Activated CD8-positive, alpha-beta memory T cell treated with anti-CD3 and anti-CD28 coated beads for 48 hours (primary cell): ENCODE measurements at places on chromosomes 1 and 21.

DNA sequence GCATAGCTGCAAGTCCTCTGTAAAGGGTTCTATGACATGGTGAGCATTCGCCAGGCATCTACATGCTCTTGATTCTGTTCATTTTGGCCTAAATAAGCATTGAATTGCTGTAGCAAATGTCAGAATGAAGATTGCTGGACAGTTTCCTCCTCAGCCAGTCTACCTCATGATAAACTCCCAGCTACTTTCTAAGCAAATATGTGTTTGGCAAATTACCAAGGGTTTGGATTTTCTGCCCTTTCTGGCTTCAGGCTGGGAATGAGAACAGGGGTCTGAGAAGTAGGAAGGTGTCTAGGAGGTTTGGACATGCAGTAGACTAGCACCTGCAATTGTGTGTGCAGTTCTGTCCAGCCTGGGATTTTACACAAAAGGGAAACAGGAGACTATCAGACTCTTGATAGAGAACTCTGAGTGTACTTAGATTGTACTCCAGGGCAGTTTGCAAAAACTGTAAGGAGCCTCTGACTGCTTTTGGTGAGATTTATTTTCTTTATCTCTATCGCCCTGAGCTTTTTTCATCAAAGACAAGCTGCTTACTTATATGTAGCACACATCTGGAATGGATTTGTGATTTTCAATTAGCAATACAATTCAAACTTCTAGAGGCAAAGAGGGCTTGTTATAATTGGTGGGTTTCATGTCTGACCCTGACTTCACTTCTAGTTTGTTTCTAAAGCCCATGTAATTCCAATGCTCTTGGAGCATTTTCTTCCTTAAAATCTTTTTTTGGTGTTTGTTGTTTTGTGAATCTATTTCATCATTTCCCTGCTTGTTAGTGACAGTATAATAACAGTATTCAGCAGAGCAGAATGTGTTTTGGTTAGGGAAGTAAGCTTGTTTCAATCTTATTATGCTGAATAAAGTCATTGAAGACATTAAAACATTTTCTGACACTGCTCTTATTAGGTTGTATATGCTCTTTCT is 150.8 kb downstream of the VPS13D start:
- DNase-seq, result no peak

GRCh38 chr1:198387587-198387986 is 152.9 kb downstream of the ATP6V1G3 start:
- no peak for DNase-seq

GRCh38 chr1:228150120-228150460 is 360 bp downstream of the GJC2 start:
- DNase-seq, result no peak

DNA sequence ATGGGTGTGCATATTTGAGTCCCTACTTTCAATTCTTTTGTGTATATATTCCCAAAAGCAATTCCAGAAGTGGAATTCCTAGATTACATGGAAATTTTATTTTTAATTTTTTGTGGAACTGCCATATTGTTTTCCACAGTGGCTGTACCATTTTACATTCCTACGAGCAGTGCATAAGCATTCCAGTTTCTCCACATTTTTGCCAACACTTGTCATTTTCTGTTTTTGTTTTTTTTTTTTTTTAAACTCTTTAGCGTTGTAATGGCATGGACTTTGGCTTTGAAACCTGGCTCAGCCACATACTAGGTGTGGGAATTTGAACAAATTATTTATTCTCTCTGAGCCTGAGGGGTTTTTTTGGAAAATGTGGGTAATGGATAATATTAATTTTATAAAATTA is 214.5 kb upstream of the UBE2U start:
- no peak for DNase-seq

DNA sequence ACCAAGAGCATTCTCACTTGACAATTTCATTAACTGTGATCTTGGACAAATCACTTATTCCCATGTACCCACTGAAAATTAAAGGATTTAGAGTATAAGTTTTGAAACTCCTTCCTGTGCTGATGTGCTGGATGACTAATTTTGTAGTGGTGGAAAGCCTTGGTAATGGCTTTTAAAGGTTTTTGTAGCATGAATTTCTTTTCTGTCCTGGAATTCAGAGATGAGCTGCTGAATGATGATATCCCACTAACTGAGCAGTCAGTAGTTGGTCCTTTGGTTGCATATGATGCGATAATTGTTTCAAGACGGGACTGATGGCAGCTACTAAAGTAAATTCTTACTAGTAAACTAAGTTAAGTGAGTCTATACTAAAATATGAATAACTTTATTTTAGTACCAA is 5.2 kb downstream of the RPL5 start:
- no peak for DNase-seq

DNA sequence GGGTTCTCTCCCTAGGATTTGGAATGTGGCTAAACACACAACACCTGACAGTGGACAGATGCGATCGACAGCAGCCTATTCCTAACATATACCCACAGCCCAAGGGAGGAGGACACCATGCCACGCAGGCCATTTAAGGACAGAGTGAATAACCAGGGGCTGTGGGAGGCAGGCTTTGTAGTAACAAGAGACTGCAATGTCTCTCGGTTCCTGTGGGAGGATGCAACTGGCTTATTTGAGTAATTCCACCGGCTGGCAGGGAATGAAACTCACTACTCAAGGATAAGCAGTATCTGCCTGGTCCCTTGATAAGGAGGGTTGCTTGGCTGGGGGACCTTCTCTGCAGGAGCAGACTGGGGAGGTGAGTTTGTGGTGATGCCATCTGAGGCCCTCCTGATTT is 109.6 kb downstream of the PCP4 start:
- DNase-seq, result no peak

DNA sequence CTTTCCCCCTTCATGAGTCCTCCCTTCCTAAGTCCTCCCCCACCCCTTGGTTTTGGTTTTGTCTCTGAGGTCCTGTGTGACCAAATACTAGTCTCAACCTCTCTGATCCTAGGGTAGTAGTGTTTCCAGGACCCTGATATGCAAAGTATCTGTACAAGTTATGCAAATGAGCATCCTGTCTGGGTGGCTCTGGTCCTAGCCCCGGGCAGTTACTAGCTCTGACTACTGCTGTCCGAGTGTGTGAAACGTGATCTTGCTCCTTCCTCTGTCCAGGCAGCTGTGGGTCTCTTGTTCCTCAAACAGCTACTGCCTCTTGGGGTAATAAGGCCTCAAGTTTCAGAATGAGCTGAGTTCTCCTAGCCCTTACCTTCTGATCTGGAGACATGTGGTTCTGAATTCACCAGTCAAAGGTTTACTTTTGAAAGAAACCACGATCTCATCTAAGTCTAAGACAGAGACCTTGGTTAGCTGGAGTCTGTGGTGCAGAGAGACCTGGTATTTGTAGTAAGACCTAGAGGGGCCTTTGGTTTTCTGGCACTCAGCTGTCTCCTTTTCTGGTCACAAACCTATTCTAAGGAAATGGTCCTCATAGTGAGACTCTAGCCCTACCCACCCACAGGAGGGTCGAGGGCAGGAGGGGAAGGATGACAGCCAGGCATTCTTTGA is 31.0 kb upstream of the IL19 start:
- no peak for DNase-seq

DNA sequence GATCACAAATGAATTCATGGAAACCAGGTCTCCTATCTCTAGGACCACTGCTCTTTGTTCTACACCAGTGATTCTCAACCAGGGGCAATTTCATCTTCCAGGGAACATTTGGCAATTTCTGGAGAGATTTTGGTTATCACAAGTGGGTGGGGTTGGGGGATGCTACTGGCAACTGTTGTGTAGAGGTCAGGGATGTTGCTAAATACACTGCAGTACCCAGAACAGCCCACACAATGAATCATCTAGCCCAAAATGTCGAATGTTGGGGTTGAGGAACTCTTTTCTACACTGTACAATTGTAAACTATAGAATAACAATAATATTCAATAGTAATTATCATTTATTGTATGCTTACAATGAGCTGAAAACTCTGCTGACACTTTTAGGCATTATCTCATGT is 55.7 kb upstream of the UBE2U start:
- DNase-seq, result no peak

- no peak for DNase-seq
Measured at GRCh38 chr1:56396581-56396980, 182.8 kb downstream of the PLPP3 start.

- no peak for DNase-seq
Measured at GRCh38 chr1:60809204-60809980, 273.0 kb upstream of the NFIA start.

GRCh38 chr21:29641635-29642550 is 297.9 kb downstream of the GRIK1 start:
- DNase-seq, result no peak

GRCh38 chr1:47424336-47424982 is 8.4 kb downstream of the FOXE3 start:
- DNase-seq, result no peak

DNA sequence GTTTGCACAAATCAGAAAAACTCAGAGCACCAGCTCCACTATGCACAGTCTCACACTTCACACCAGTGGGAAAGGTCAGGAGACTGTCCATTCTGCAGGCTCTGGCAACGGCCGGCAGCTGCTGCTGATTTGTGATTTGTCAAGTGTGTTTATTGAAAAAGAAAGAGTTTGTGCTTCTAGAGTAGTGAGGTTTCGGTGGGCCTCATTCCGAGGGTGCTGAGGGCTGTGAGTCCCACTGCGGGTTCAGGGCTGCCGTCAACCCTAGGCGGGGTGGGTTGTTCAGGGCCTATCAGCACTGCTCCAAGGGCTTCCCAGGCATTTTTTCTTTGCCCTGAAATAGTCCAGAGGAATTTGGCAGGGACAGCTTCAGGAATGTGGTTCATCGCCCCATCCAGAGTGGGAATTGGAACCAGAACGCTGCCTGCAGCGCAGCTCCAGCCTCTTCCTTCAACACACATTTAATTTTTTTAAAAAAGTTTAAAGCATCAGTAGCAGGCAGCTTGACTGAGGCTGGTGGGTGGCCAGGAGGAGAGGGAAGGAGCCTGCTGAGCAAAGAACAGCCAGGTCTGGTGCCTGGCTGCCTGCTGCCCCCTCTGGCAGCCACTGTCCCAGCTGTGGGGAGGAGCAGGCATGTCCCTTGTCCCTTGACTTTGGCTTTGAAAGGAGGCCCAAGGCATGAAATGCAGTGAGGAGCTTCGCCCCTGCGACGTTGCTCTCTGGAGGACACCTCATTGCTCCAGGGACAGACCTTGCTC is 19.7 kb downstream of the STUM start:
- no peak for DNase-seq

GRCh38 chr1:20508411-20508771 is 440 bp upstream of the MUL1 start:
- DNase-seq, result no peak

DNA sequence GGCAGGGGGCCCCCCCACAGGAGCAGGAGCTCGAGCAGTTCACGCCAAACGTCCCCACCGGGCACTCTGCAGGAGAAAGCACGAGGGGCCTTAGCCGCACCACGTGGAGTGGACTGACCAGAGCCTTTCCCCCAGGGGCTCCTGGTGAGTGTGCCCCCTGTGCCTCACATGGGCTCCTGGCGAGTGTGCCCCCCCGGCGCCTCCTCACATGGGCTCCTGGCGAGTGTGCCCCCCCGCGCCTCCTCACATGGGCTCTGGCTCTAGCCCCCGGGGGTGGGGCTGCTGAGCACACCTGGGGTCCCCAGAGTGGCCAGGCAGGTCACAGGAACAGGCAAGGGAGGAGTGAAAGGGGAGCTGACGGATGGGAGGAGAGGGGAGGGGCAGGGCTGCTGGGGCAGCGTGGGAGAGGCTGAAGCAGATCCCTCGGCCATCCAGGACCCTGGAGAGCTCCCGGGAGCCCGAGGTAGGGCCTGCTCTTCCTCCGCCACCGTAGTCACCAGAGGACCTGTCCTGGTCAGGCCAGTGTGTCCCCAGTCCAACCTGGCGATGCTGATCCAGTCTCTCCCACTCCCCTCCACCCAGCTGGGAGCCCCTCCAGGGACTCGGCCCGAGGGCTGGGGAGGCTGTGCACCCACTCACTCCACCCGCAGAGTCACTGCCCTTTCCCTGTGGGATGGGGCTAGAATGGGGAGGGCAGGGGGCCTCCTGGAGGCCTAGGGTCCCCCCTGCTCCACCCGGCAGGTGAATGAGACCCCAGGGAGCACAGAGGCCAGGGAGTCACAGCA is 47.6 kb downstream of the ARHGEF16 start:
- no peak for DNase-seq

DNA sequence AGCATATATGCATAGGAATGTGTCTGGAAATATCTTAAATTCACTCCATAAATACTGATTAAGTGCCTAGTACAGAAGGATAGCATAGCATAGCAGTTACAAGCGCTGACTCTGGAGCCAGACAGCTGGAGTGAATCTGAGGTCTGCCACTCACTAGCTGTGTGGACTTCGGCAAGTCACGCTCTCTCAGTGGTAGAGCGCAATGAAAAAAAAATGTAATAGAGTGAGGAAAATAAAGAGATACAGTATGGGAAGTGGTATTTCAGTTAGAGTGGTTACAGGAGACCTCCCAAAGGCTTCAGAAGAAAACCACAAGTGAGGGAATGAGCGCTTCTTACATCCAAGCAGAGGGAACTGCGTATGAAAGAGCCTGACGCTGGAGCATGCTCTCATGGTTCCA is 338.9 kb upstream of the PRMT6 start:
- no peak for DNase-seq

- DNase-seq, result no peak
Measured at GRCh38 chr1:226485192-226485591, 63.4 kb upstream of the STUM start.

- DNase-seq, result no peak
Measured at GRCh38 chr1:6614019-6614928, 743 bp downstream of the PHF13 start.

GRCh38 chr1:186212568-186213224 is 162.4 kb downstream of the TPR start:
- no peak for DNase-seq

GRCh38 chr1:95584315-95584714 is 350.3 kb downstream of the RWDD3 start:
- DNase-seq, result no peak

DNA sequence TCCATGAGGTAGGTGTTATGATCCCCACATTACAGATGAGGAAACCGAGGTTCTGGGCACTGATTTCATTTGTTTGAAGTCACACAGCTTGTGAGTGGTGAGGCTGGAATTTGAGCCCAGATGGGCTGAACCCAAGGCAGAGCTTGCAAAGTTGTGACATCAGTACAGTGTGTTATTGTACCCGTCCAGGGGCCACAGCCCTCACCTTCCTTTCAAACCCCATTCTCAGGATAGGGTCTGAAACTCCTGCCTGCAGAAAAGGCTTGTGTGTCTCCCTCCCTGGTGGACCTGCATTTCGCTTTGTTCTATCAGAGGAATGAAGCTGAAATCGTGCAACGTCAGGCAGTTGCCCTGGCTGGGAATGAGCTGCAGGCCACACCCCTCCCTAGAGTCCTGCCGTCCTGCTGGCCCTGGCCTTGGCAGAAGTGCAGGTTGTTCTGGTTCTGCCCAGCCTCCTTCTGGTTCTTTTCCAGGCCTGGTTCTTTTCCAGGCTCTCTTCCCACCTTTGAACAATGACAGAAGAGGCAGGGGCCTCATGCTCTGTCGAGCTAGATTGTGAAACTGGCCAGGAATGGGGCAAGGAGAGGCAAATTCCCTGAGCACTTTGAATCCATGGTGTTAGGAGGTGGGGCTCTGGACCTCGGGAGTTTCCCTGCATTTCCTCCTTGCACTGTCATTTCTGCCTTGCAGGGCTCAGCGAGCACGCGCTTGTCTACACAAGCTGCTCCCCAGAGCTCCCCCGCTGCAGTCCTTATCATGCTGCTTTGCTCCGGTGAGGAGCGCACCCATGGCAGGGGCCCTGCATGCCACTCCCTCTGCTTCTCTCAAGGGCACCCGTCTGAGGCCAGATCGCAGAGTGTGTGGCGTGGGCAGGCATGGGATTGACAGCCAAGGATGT is 8.2 kb upstream of the MYOM3 start:
- no peak for DNase-seq

- DNase-seq, result no peak
Measured at GRCh38 chr1:223338811-223339746, 24.9 kb downstream of the SUSD4 start.
